Keratinocyte (primary cell): ENCODE measurements at places on chromosomes 6 and 20. TPM values are rescaled to one million over a fixed set of nuclear protein-coding genes. Genes with fewer than 3 reads are reported as not detected.

DNA sequence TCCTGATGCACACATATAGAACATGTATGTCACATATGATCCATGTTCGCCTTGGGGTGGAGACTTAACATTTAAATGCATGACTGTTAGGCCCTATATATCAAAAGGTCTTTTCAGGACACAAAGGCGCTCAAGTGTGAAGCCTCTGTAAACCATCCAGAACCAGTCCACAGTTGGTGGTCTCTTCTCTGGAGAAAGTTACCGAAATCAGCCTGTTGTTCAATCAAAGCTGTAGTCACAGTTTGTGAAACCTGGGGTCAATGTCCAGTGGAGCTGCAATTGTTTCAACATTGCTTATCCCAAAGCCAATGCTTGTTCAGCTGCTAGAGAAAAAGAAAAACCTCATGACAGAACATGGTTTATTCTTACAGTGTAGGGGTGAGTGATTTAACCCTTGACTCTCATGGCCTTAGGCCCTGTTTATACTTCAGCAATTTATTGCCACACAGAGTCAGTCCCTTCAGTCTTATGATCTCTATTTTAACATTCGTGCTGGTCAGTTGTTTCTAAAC is 193.6 kb upstream of the CST7 start:
- H3K36me3 ChIP-seq = no peaks in the 10 kb centered on the region
- peaks cover 2% of the 10 kb centered on the region for H3K4me1 ChIP-seq
- no peak for DNase-seq
- H3K27me3 ChIP-seq = no peaks in the 10 kb centered on the region
- H3K27ac ChIP-seq = no peak overlapping the region

GRCh38 chr6:161168281-161168891 is 105.5 kb downstream of the AGPAT4 start:
- H3K27ac ChIP-seq = peak overlapping the region; percentile 69
- H3K36me3 ChIP-seq = peaks cover 3% of the 10 kb centered on the region
- peak; percentile 96 for DNase-seq
- peaks cover 22% of the 10 kb centered on the region for H3K4me1 ChIP-seq
- H3K4me3 ChIP-seq = no peak overlapping the region
- H3K27me3 ChIP-seq = no peaks in the 10 kb centered on the region

GRCh38 chr6:44696686-44697085 is 309.2 kb downstream of the CDC5L start:
- no peaks in the 10 kb centered on the region for H3K36me3 ChIP-seq
- no peaks in the 10 kb centered on the region for H3K27me3 ChIP-seq
- no peaks in the 10 kb centered on the region for H3K4me1 ChIP-seq
- no peak overlapping the region for H3K4me3 ChIP-seq

- H3K36me3 ChIP-seq = no peaks in the 10 kb centered on the region
- H3K27me3 ChIP-seq = no peaks in the 10 kb centered on the region
- H3K4me3 ChIP-seq = no peak overlapping the region
- peaks cover 26% of the 10 kb centered on the region for H3K4me1 ChIP-seq
- no peak for DNase-seq
Observed at GRCh38 chr6:74070091-74070490, 374.1 kb downstream of the CD109 start.

- DNase-seq = no peak
- H3K27ac ChIP-seq = no peak overlapping the region
- H3K4me3 ChIP-seq = no peak overlapping the region
- H3K4me1 ChIP-seq = peaks cover 9% of the 10 kb centered on the region
Observed at GRCh38 chr6:106163966-106164877, 78.1 kb downstream of the PRDM1 start.

DNA sequence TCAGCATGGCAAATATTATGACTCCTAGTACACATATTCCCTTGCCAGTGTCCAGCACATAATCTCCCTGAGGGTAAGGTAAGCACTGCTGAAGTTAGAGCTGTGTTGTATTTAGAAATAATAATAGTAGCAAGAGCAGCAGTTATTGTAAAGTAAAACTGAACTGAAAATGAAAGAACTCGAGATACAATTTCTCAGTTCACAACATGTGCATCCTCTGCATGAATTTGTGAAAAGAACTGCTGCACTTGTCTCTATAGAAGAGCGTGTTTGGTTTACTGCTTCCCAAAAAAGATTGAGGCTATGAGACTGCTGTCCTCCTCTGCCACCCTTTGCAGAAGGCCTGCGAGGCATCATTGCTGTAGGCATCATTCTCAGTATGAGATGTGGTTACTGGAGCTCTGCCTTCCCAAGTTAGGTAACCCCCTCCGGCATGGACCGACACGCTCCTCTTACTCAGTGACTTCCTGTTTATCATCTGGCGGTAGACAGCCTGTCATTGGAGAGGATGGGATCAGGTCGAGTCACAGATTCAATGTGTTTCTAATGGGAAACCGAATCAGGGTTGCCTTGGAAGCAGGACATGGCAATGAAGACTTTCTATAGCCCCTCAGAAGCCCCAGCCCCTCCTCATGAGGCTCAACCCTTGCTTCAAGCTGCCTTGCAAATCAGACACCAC is 48.1 kb downstream of the SLC24A3 start:
- peaks cover 11% of the 10 kb centered on the region for H3K4me1 ChIP-seq
- DNase-seq = peak; percentile 32
- no peaks in the 10 kb centered on the region for H3K36me3 ChIP-seq
- no peaks in the 10 kb centered on the region for H3K27me3 ChIP-seq

DNA sequence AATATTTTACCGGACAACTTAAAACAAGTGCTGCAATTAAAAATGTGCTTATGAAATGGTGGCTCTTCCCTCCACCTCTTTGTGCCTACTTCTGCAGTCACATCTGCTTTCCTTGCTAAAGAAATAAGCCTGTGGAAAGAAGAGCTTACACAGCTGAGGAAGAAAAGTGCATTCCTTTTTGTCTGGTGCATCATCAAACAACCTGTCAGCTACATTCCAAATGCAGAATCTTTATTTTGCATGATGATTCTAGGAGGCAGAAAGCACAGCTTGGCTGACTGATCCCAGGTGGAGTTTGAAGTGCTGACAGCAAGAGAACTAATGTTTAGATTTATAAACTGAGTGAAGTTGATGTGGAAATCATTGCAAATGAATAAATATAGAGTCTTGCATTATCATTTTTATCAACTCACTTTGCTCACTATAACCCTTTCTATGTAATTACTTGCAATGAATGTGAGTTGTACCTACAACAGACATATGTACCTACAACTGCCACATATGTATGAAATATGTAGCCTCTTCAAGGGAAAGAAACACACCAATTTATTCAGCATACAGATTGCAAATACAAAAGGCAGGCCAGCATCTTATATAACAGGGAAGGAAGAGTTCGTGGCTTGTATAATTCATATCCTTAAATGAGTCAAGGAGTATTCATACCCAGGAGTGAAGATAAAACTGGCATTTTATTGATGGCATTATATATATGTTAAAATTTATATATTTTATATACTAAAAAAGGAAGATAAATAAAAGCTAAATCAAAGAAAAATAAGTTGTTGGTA is 223.4 kb upstream of the MCHR2 start:
- no peaks in the 10 kb centered on the region for H3K36me3 ChIP-seq
- no peaks in the 10 kb centered on the region for H3K27me3 ChIP-seq
- H3K4me3 ChIP-seq = no peak overlapping the region
- H3K4me1 ChIP-seq = no peaks in the 10 kb centered on the region
- H3K27ac ChIP-seq = no peak overlapping the region

- H3K36me3 ChIP-seq = no peaks in the 10 kb centered on the region
- peaks cover 11% of the 10 kb centered on the region for H3K4me1 ChIP-seq
- DNase-seq = no peak
- H3K4me3 ChIP-seq = no peak overlapping the region
- no peaks in the 10 kb centered on the region for H3K27me3 ChIP-seq
Observed at GRCh38 chr6:53059648-53060589, 5.3 kb upstream of the FBXO9 start.

GRCh38 chr6:135159531-135159930 is 21.6 kb upstream of the MYB start:
- no peaks in the 10 kb centered on the region for H3K4me1 ChIP-seq
- no peak overlapping the region for H3K4me3 ChIP-seq
- no peaks in the 10 kb centered on the region for H3K36me3 ChIP-seq
- no peak for DNase-seq
- no peak overlapping the region for H3K27ac ChIP-seq

DNA sequence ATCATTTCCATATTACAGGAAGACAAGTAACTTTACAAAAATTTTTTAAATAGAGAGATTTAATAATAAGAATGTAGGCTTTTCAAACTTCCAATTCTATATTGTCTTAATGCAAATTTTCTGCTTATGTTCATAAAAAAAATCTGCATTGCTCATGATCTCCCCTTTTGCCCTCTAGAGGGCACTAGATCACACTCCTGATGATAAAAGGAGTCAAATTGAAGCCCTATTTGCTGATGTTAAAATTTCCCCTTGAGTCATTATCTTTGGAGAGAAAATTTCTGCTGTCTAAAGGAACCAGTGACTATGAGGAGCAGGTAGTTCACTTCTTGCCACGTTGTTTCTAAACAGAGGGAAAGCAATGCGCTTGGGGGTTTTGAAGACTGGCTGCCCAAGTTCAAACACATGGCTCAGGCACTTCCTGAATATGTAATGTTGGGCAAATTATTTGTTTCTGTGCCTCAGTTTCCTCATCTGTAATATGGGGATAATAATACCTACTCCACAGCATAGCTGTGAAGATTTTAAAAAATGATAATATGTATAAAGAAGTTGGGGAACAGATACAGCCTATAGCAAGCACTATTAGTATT is 874.2 kb downstream of the TFAP2A start:
- H3K4me3 ChIP-seq = no peak overlapping the region
- no peaks in the 10 kb centered on the region for H3K4me1 ChIP-seq
- H3K27ac ChIP-seq = no peak overlapping the region
- H3K27me3 ChIP-seq = no peaks in the 10 kb centered on the region
- no peak for DNase-seq

DNA sequence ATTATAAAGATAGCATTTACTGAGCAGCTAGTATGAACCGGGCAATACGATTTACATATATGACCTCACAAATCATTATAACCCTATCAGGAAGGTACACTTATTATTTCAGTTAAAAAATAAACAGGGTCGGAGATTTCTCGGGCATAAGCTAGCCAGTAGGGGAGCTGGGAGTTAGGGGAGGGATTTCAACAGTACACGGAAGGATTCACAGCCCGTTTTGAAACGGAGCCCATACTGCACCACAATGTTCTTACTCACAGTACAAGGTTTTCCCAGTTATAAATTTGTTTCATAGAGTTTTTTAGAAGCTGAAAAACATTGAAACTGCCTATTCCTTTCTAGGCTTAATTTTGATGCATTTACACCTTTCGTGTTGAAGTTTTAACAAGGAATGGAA is 607.1 kb downstream of the HDGFL1 start:
- H3K27me3 ChIP-seq = no peaks in the 10 kb centered on the region
- H3K36me3 ChIP-seq = no peaks in the 10 kb centered on the region
- no peak overlapping the region for H3K4me3 ChIP-seq
- peaks cover 6% of the 10 kb centered on the region for H3K4me1 ChIP-seq
- no peak overlapping the region for H3K27ac ChIP-seq
- DNase-seq = no peak

GRCh38 chr6:150093397-150093796 is 24.5 kb upstream of the ULBP3 start:
- DNase-seq = no peak
- H3K27ac ChIP-seq = no peak overlapping the region
- peaks cover 2% of the 10 kb centered on the region for H3K4me1 ChIP-seq
- no peaks in the 10 kb centered on the region for H3K36me3 ChIP-seq

DNA sequence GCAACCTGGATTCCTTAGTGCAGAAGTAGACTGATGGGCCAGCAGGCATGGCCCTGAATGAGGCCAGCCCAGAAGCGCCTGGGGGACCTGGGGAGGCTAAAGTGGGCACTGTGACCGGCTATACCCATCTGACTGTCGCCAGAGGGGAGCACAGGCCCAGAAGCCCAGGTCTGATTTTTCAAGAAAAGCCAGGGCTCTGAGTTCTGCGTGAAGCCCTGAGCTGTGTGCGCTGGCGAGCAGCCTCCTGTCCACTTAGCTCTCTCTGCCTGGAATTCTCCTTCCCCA is 111.7 kb downstream of the SULF2 start:
- H3K36me3 ChIP-seq = peaks cover 29% of the 10 kb centered on the region
- H3K4me3 ChIP-seq = no peak overlapping the region
- no peaks in the 10 kb centered on the region for H3K4me1 ChIP-seq
- no peak overlapping the region for H3K27ac ChIP-seq
- no peak for DNase-seq

- H3K4me3 ChIP-seq = no peak overlapping the region
- peaks cover 7% of the 10 kb centered on the region for H3K4me1 ChIP-seq
- H3K27me3 ChIP-seq = no peaks in the 10 kb centered on the region
- H3K27ac ChIP-seq = no peak overlapping the region
- DNase-seq = no peak
- peaks cover 27% of the 10 kb centered on the region for H3K36me3 ChIP-seq
Observed at GRCh38 chr20:1364106-1364505, 28.7 kb downstream of the FKBP1A start.

DNA sequence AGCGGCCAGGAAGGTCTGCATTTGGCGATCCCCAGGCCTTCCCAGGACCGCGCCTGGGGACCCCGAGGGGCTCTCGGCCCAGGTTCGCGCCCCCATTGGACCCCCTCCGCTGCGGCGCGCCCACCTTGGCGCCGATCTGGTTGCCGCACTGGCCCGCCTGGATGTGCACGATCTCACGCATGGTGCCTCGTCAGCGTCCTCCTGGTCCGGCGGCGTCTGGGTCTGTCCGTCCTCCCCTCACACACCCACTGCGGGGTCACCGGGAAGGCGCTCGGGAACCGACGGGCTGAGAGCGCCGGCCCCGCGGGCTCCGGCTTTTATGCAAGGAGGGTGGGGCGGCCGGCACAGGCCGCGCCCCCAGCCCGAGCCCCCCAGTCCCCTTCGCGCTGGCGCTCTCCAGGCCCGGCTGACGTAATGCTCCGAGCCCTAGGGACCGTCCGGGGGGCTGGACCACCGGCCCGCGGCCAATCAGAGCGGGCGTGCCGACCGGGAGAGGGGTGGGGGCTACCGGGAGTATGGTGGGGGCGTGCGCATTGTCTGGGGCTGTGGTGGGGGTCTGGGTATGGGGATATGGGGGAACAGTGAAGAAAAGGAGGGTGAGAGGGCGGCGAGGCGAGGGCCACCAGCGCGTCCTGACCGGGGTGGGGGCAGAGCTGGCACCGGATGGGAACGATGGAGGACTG is at the start of gene TUBB2B:
TSS of gene TUBB2B (minus strand) at position 291 of the 683 bp plus-strand sequence. CDS start at position 181, 110 bp downstream.
- peaks cover 79% of the 10 kb centered on the region for H3K27me3 ChIP-seq
- H3K36me3 ChIP-seq = no peaks in the 10 kb centered on the region
- no peak within 1 kb of the TSS for H3K27ac ChIP-seq
- no peak for DNase-seq
- H3K4me1 ChIP-seq = peaks cover 18% of the 10 kb centered on the region
- peak within 1 kb of the TSS; percentile 56 for H3K4me3 ChIP-seq

DNA sequence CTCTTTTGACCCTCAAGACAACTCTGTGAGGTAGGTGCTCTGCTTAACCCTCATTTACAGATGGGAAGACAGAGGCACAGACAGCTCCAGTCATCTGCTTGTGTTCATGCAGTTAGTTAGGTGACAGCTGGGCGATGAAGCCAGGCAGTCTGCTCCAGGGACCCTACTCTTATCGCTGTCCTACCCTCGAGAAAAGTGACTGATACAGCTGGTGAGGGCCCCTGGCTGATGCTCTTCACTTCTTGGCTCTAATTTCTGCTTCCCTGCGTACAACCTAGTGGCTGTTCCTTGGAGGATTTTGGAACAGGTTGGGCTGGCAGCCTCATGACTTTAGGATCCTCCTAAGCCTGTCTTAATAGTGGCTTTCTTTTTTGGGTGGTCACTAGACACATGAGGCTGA is 9.1 kb upstream of the TJAP1 start:
- no peak overlapping the region for H3K27ac ChIP-seq
- H3K4me3 ChIP-seq = no peak overlapping the region
- no peaks in the 10 kb centered on the region for H3K27me3 ChIP-seq
- H3K4me1 ChIP-seq = peaks cover 29% of the 10 kb centered on the region
- DNase-seq = no peak

Gene EYA2
- polyA plus RNA-seq = not detected in 3 replicates

Gene PSMG4
- polyA plus RNA-seq = 9.9 to 19.7 TPM (median 16.3 TPM) in 3 replicates

Gene MAFB
- 0.70 to 3.9 TPM (median 1.7 TPM) in 3 replicates for polyA plus RNA-seq

Gene OOEP
- 0.08 TPM in 1 of 3 replicates, not detected in the others for polyA plus RNA-seq

Gene NHSL1
- polyA plus RNA-seq = 8.5 to 28.1 TPM (median 11.8 TPM) in 3 replicates

Gene MYMX
- polyA plus RNA-seq = 0.09 TPM in 1 of 3 replicates, not detected in the others

Gene PROKR2
- not detected in 3 replicates for polyA plus RNA-seq

Gene CTCFL
- not detected in 3 replicates for polyA plus RNA-seq

Gene C6orf132
- 8.1 to 15.3 TPM (median 11.8 TPM) in 3 replicates for polyA plus RNA-seq
